ENCODE measurements at places on chromosomes 2 and 18.
A peak's percentile ranks its signal among the peaks of the same experiment; 100 is the strongest.

DNA sequence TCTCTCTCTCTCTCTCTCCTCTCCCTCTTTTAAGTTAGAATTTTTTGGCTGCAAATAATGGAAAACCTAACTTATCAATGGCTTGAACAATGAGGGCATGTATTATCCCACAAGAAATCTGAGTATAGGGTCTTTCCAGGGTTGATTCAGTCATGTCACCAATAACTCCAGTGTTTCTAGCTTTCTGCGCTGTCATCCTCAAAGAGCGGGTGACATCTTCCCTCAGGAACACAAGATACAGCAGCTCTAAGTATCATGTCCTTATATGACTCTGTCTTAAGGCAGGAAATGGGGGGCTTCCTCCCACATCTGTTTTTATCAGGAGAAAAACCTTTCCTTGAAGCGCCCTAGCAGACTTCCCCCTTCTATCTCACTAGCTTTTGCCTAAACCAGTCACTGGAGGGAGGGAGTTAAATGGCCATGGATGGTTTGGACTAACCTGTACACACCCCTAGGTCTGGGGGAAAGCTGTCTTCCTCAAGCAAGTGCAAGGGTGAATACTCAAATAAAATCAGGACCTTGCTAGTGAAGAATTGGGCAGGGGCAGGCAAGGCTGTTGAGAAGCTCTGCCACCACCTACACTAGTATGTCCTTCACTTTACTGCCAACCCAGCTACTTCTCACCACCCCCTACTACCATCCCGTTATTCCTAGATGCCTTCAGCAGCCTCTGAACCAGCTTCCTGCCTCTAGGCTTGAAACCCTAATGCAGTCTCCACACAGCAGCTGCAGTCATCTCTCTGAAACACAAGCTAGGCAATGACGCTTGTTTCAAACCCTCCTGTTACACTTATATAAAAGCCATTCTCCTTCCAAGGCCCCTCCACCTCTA is 7.5 kb upstream of the TUBA4A start:
- DNase-seq, result no peak

DNA sequence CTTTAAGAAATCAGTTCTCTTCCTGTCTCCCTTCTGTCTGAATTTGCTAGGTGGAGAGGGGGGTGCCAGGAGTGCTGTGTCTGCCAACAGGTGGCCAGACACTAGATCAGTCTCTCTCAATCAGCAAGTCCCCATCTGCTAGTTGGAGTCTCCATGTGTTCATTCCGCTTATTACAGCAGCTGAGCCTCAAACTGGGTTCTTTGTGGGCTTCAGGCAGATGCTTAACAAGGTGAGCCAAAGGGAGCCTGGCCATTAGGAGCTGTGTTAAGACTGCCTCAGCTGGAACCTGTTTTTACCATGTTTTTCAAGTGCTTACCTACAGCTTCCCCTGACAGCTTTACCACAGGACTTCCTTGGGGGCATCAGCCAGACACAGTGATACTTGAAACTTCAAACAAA is 401.9 kb downstream of the LRP1B start:
- DNase-seq, result no peak

- DNase-seq, result no peak
Measured at GRCh38 chr18:35547008-35547605, 34.4 kb upstream of the GALNT1 start.

- DNase-seq, result no peak
Measured at GRCh38 chr18:55522011-55522410, 66.0 kb downstream of the TCF4 start.

- no peak for DNase-seq
Measured at GRCh38 chr2:20352581-20353216, 2.1 kb upstream of the PUM2 start.

GRCh38 chr2:120469426-120469825 is 123.5 kb downstream of the INHBB start:
- no peak for DNase-seq

GRCh38 chr2:214264171-214264570 is 146.7 kb upstream of the VWC2L start:
- no peak for DNase-seq

DNA sequence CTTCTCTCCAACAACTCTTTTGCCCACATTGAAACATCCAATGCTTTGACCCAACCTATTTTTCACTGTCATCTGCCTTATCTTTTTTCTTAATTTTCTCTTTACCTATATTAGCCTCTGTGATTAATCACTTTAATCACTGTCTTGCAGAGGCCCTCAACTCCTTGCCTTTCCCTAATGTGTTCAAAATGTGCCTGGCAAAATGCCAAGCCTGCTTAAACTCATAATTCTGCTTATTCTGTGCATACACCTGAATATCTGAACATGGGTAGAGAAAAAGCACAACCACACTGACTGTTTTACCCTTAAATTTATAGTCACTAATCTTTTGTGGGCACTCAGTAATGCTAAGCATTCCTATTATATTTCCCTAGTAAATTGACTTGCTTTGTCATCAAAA is 63.0 kb upstream of the GALNT13 start:
- DNase-seq, result no peak

- peak; percentile 4 for DNase-seq
Measured at GRCh38 chr2:186848873-186849578, at the start of gene ZSWIM2. ZSWIM2 (minus strand) TSS chr2:186849170; CDS start chr2:186849130, 40 bp downstream.

DNA sequence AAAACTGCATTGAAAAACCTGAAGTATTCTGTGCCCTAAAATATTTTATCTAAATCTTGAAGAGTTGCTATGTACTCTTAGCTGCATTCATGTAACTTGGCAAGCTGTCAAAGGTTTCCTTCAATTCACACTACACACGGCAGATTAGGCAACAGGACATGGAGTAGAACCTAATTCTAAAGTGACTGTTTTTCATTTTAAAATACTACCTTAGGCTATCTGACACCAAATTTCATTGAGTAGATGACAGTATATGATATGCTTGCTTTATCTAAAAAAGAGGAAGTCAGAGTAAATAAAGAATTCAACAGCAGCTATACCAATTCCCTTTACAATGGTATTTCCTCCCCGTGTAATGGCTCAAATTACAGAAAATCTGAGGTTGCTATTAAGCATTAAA is 45.4 kb downstream of the EXOC6B start:
- DNase-seq, result no peak

DNA sequence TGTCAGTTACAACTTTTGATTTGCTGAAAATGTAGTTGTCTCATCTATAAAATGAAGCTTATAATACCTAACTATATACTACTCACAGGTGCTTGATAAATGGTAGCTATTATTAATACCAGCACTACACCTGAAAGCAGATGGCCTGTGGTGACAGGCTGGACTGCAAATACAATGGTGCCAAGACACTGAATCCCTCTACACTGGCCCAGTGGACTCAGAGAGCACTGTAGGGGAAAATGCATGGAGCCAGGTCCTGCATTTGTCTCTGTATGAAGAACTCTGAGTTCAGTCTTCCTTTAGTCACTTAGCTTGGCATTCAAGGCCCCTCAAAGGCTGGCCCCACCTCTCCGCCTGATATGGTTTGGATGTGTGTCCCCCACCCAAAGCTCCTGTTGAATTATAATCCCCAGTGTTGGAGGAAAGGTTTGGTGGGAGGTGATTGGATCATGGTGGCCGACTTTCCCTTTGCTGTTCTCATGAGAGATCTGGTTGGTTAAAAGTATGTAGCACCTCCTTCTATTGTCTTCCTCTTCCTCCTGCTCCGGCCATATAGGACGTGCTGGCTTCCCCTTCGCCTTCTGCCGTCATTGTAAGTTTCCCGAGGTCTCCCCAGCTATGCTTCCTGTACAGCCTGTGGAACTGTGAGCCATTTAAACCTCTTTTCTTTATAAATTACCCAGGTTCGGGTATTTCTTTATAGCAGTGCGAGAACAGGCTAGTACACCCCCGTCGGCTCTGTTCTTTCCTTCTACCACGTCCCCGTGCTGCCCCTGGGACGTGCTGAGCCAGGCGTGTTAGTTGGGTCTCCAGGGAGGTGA is 11.1 kb upstream of the NTSR2 start:
- DNase-seq, result no peak

DNA sequence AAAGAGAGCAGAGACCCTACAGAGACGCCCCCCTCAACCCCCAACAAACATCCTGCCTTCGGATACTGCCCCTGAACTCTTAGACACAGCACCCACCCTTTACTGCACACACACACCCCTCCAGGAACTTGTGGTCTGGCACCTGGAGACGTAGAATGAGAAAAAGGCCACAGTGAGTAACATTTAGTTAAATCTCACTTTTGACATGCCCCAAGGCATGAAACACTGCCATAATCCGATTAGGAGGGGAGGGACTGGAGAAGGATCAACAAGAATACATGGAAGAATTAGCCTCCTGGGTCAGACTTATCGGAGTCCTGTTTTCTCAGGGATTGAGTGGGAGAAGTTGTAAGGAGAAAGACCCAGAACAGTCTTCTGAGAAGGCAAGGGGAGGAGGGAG is 4.1 kb downstream of the CDK5R2 start:
- DNase-seq, result no peak

All from stimulated activated CD4-positive, alpha-beta T cell treated with anti-CD3 and anti-CD28 coated beads, Interleukin-4, amount 100 ng/mL, for 24 hours (primary cell).